ENCODE measurements at places on chromosomes 1 and 21.

DNA sequence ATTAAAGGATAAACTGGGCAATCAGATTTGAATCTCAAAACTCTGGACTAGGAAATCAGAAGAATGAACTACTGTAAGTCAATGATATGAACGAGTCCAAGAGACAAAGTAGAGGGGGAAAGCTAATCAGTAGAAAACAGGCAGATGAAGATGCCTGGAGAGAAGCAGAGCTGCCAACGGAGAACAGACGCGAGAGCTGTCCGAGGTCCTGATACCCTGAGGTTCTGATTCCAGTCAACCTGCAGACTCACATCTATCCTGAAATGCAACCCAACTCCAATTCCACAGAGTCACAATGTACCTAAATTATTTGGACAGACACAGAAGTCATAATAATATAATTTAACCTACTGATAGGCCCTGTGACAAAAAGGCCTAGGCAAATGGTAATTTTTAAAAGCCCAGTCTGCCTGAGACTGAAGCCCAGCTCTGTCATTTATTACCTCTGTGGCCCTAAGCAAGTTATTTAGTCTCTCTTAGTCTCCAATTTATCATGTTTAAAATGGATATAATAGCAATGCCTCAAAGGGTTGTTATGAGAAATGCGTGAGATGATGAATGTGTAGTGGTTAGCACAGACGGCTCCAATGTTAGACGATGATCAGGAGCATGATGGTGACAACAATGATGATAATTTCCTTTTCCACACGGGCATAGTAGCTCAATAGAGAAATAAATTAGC, 33.4 kb downstream of the RGS7 start:
- DNase-seq = peak; percentile 14

- DNase-seq = no peak
Observed at GRCh38 chr1:40350391-40350790, 23.1 kb upstream of the SMAP2 start.

- DNase-seq = no peak
Observed at GRCh38 chr21:36636016-36636415, 62.9 kb upstream of the SIM2 start.

DNA sequence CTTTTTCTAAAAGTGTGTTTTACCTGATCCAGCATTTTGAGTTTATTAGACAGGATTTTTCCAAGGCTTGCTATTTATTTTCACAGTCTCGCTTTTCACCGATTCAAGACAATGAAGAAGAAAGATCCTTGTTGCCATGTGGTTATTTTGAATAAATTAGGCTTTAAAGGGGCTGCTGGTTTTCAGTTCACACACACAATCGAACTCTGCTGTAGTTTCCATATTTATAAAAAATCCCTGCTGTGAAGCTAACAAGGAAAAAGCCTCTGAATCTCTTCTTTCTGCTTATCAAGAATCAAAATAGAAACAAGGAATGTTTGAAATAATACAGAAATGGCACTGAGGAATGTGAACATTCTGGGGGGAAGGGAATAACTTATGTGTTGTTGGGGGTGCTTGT, 102.5 kb upstream of the KAZN start:
- no peak for DNase-seq

- no peak for DNase-seq
Observed at GRCh38 chr1:27589841-27590426, 14.0 kb downstream of the AHDC1 start.

DNA sequence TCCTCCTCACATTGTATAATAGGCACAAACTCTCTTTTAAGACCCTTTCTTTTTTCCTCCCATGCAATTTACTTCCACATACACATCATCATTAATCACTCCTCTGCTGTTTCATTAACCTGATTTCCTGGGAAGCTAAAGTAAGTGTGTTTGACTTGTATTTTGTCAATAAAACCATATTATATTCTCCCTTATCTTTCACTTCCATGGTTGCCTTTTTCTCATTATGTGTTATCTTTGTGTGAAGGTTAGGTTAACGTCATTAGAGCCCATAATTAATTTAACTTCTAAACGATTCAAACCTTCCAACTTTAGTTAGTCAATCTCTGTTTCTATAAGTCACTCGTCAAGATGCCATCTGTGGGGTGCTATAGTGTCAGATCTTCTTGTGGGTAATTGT, 313.0 kb downstream of the PAPPA2 start:
- no peak for DNase-seq

- no peak for DNase-seq
Observed at GRCh38 chr1:8739377-8739776, 78.1 kb downstream of the RERE start.

DNA sequence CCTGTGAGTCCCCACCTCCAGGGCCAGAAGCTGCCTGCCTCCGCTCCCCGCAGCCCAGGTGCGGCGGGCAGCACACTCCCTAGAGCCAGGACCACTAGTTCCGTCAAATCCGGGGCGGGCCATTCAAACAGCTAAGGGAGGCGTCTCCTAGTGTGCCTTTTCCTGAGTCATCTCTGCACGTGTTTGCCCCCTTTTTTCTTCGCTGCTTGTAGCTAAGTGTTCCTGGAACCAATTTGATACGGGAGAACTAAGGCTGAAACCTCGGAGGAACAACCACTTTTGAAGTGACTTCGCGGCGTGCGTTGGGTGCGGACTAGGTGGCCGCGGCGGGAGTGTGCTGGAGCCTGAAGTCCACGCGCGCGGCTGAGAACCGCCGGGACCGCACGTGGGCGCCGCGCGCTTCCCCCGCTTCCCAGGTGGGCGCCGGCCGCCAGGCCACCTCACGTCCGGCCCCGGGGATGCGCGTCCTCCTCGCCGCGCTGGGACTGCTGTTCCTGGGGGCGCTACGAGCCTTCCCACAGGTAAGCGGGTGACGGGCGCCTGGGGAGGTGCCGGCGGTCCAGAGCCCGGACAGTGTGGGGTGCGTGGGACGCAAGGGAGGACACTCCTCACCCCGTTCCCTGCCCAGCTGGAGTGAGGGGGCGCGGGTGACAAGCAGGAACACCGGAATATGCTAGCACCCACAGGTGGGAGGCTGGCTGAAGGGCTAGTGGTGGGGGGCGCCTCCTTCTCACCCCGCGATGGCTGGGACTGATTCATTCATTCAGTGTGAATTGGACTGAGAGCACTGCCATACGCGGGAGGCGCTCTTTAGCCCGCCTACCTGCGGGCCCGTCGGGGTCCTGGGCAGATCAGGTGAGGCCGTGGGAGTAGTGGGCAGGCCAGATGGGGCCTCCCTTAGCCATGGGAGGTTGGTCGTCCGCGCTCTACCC, at the start of gene TNFRSF8:
Gene TNFRSF8, plus strand, starts transcription at position 163 of the 932 bp plus-strand sequence. Its CDS starts 296 bp downstream, at position 459.
- DNase-seq = peak; percentile 59

DNA sequence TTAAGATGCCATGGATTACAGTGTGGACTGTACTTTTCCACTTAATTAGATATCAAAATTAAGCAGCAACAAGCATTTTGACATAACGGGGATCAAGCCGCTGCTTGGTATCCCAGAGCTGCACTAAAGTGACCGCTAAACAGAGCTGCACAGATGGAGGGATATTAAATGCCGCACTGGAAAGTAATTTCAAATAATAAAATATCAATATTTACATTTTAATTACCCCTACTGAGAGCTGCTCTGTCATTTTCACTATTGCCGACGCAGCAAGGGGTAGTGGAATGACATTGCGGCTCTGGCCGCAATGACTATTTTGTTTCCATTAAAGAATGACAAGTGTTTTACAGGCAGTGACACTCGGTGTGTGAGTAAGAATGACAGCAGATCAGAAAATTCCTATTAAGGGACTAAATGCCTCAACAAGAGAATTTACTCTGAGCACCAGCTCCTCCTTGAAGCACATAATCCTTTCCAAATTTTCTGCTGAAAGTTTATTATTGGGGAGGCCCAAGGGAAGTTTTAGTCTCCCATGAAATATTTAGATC, 109.1 kb upstream of the USH2A start:
- no peak for DNase-seq

DNA sequence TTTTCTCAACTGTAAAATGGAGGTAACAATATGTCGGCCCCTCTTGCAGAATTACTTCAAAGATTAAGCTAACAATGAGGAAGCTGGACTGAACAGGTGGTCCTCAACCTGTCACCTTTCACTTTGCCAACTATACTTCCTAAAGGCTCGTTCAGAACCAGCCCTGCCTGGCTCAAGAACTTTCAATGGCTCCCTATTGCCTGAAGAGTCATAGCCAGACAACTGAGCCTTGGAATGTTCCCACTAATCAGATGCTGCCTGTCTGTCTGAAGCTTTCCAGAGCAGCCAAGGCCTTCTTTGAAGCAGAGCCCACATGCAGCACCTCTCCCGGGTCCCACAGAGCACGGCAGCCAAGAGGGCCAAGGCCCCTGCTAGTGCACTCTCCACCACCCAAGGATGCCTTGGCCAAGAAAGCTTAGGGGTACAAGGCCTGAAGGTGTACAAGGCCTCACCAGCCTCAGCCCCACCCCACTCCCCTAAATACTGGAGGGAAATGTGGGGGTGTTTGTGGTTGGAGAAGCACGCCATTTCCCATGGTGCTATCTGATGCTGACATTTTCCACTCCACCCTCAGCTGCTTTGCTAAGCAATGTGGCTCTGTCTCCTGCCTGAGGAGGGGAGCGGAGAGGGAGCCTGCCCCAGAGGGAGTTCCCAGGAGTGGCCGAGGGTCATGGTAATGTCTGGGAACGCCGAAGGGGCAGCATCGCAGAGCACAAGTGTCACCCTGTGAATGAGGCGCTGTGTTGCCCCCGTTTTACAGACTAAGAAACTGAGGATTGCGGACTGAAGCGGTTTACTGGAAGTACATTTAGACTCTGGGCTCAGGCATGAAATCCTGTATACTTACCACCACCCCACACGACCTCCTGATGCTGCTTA, 8.2 kb upstream of the LAPTM5 start:
- no peak for DNase-seq

DNA sequence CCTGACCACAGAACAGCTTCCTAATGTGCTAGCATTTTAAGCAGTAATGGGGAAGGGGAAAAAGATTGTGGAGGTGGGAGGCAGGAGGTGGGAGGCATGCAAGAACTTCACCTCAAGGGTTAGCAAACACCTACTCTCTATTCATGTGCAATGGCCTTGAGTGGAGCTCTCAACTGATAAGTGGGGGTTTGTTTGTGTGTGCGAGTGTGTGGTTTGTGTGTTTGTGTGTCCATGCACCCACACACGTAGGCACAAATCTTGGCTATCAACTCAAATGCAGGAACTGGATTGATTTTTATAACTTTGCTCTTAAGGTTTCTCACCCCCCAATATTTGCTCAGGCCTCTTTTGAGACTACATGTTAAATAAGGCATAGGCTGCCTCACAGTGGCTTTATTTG, 78.6 kb downstream of the SYT6 start:
- no peak for DNase-seq

DNA sequence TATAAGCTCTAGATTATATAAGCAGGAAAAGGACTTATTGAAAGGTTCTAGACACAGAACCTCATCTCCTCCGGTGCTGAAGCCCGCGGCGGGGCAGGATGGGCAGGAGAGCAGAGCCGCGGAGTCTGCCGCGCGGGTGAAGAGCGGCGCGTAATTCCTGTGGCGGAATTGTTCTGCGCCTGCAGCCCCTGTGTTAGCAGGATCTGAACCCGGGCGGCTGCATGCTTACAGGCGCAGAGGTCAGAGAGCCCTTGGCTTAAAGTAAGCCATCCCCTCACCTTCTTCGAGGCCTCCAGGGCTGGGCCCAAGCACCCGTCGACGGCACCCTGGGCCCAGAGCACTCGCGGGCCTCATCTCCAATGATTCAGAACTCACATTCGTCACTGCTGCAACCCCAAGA, 89.3 kb downstream of the FASLG start:
- DNase-seq = no peak

DNA sequence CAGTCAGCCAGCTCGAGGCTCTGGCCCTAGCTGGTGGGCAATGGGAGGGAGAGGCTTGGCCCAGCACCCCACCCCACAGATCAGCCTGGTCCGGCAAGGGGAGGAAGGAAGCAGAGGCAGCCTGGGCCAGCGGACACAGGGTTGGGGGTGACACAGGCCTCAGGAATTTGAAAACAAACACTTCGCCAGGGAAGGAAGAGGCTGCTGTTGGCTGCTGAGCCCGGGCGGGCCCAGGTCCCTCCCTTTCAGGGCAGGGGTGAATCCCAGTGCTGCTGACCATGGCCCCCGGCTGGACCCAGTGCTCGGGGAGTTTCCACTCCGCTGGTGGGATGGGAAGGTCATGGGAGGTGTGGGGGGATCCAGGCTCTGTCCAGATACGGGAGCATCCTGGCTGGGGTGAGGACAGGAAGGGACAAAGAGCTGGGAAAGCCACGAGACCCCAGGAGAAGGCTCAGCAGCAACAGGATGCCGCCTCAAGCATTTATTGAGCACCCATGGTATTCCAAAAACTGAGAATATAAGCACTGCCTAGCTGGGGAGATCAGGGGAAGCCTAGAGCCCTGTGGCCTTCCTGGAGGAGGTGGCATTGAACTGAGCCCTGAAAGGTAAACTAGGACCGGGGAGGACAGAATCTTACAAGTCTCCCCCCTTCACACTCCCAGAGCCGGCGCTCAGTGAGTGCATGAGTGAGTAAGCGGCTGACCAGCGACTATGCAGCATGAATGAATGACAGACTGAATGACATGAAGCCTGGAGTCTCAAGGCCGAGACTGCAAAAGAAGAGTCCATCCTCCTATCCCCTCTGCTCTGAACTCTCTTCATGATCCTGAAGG, 26.2 kb upstream of the EPHA2 start:
- DNase-seq = no peak

DNA sequence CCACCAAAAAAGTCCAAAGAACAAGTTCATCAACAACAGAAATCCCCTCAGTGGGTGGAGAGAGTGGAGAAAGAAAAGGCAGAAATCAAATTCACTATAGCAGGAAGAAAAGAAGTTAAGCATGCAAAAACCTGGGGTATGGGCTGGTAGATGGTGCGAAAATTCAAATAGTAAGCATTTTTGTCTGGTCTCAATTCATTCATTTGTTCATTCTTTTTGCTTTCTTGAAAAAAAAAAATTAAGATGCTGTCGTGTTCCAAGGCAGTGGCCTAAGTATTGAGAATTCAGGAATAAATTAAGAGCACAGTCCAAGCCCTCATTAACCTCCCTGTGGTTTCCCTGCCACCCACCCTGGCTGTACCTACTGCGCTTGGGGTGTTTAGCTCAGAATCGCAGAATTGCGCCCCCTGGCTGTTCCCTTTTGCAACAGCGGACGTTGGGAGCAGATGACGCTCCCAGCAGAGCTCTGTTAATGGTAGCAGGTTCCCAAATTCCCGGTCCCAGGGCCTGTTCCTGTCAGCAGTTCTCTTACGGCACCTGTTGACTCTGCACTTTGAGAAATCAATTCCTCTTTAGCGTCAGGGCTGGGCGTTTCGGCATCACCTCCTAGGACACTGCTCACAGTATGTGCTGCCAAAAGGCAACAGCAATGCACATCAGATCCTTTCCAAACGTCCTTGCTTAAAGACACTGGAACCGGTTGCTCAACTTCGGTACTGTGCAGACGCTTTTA, 34.0 kb upstream of the SSX2IP start:
- DNase-seq = peak; percentile 42

GRCh38 chr1:172421974-172422604, 1.6 kb downstream of the C1orf105 start:
- no peak for DNase-seq

DNA sequence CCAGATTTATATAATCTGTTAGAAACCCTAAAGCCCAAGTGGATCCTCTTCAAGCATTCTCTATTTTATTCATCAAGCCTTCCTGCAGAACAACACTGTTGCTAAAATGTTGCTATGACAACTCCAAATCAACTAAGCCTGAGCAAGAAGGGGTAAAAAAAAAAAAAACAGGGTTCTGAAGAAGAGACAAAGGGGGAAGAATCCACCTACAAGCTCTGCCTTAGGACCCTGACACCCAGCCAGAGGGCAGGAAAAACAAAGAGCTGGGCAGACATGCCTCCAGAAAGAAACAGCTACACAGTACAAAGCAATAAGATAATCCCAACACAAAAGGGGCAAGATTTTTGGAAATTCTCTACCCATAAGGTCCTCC, 1.3 kb downstream of the USF1 start:
- no peak for DNase-seq
